Right lung (tissue), 10 donors: ENCODE measurements at places on chromosomes 13 and 19.

GRCh38 chr13:100941377-100942368 is 267.1 kb upstream of the TMTC4 start:
- DNase-seq = no peak

DNA sequence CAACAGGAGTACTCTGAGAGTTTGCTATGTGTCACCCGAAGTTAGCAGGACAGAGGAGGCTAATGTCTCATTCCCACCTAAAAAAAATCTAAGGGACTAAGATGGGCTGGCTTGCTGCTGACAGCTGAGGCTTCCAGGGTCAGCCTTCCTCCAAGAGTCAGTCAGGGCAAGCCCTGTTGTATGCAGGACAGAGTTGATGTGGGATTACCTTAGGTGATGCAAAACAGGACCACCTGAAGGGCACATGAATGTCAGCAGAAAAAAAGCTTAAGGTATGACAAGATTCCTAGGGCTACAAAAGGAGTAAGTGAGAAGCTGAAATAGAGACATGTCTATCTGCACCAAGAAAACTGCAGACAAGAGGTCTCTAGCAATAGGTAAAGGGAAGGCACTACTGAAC is 151.5 kb downstream of the NHLRC3 start:
- no peak for DNase-seq

GRCh38 chr19:15412832-15413231 is 6.0 kb downstream of the AKAP8L start:
- DNase-seq = no peak

DNA sequence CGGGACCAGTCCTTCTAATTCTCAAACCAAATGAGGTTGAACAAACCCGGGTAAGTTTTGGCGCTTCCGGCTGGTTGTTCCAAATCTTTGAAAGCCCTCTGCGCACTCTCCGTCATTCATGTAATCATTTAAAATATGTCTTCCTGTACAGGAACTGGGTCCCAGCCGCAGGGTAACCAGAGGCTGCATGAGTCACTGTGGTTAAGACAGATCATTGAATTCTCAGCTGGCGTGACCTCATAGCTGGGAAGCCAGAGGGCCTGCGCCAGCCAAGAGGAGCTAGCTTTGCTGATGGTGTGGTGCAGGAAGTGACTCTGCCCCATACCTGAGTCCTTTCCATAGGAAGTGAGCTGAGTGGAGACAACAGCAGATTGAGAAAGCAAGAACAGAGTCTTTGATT is 135.2 kb downstream of the TSHZ3 start:
- DNase-seq = no peak

- no peak for DNase-seq
Observed at GRCh38 chr13:77328819-77329132, 1.9 kb upstream of the MYCBP2 start.

- DNase-seq = no peak
Observed at GRCh38 chr19:41222240-41222639, 3.2 kb downstream of the AXL start.

GRCh38 chr13:79786176-79786575 is 305.2 kb downstream of the NDFIP2 start:
- DNase-seq = no peak

GRCh38 chr19:8441725-8442544 is 2.8 kb upstream of the HNRNPM start:
- DNase-seq = no peak

DNA sequence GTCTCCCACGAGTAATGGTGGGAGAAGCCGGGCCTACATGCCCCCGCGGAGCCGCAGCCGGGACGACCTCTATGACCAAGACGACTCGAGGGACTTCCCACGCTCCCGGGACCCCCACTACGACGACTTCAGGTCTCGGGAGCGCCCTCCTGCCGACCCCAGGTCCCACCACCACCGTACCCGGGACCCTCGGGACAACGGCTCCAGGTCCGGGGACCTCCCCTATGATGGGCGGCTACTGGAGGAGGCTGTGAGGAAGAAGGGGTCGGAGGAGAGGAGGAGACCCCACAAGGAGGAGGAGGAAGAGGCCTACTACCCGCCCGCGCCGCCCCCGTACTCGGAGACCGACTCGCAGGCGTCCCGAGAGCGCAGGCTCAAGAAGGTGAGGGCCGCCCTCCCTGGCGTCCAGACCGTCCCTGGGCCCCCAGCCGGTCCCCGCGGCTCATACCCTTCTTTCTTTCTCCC is 1.4 kb upstream of the USF2 start:
- DNase-seq = no peak
